ENCODE measurements at places on chromosomes 11 and 22.

GRCh38 chr11:1733009-1733715 lies 17.2 kb downstream of the IFITM10 start:
- DNase-seq, result no peak

- DNase-seq, result no peak
Observed at GRCh38 chr11:95432714-95433503, 201.9 kb upstream of the SESN3 start.

- no peak for DNase-seq
Observed at GRCh38 chr11:14269692-14270573, 89.0 kb downstream of the RRAS2 start.

GRCh38 chr11:105862736-105863367 lies 159.2 kb downstream of the MSANTD4 start:
- no peak for DNase-seq

DNA sequence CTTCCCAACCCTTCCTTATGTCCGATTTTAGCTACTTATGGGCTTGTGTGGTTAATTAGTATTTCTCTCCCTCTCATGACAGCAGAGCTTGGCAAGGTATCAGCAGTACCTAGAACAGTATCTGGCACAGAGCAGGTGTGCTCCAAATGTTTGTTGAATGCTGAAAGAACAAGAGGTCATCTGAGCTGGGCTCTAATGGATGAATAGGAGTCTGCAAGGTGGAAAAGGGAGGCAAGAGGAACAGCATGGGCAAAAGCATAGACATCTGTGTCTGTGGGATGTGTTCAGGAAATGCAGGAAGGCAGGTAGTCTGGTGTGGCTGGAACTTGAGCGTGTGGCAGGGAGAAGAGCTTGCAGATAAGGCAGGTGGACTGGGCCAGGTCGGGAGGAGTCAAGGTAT lies 19.0 kb downstream of the PRG3 start:
- DNase-seq, result no peak

GRCh38 chr11:57804466-57804865 lies 42.9 kb downstream of the CTNND1 start:
- no peak for DNase-seq

- DNase-seq, result no peak
Observed at GRCh38 chr11:67389477-67389876, 2.3 kb upstream of the RAD9A start.

DNA sequence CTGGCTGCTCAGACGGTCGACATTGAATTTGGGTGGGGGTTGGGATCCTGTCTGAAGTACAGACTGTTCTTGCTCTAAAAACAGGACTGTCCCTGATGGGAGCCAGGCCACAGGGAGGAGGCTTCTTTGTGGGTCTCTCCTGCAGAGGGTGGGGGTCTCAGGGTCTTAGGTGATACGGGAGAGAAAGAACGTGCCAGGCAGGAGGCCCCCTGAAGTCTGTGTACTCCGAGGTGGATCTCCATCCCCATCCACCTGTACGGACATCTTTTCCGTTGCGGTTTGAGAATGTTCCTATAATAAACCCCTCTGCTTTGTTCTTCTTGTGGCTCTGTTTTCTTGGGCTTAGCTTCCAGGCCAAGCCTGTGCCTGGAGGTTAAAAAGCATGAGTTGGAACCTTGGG lies 15.9 kb downstream of the PSMD13 start:
- DNase-seq, result no peak

DNA sequence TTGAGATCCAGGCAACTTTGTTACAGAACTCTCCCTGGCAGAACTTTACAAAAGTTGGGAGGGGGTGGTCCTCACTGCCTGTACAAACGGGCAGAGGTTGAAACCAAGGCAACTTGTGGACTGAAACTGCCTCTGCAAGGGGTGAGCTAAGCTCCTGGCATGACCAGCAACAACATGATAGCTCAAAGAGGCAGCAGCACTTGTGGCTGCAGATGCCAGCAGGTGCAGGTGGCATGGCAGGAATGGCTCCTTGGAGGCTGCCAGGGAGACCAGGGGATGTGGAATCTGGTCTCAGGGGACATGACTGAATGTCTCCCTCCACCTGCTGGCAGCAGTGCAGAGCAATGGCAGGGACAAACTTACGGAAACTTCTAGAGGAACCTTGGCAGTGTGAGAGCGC lies 38.8 kb upstream of the PHF21A start:
- no peak for DNase-seq

DNA sequence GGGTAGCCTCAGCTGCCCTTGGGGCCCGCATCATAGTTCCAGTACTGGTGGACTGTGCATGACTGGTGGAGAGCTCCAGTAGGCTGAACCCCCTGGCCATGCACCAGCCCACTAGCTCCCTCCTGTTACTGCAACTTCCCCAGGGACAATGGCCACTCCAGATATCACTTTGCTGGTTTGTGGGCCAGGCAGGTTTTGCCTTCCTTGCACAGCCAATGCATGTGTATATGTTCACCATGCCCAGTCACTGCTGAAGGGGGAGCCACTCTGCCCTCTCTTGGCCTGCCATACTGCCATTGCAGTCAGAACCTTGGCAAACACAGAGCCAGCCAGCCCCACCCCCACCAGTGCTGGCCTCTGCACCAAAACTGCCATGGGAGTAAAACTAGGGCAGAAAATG lies 2095.3 kb upstream of the RAG2 start:
- no peak for DNase-seq

DNA sequence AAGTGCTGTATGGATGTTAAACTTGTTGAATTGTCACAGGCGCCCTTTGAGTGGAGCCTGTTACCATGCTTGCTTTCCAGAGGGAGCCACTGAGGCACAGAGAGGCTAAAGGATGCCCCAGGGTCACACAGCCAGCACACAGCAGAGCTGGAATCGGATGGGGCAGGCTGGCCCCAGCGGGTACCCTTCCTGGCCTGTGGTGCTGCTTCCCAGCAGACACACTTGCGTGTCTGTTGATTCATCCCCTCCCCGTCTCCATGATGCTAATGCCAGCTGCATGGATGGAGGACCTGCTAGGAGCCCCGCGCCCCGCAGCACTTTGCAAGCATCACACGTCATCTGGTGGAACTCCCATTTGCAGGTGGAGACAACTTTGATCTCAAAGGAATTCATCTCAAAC lies 52.4 kb upstream of the SHISAL1 start:
- DNase-seq, result no peak

- DNase-seq, result no peak
Observed at GRCh38 chr22:22683668-22684361, 39.4 kb downstream of the GGTLC2 start.

DNA sequence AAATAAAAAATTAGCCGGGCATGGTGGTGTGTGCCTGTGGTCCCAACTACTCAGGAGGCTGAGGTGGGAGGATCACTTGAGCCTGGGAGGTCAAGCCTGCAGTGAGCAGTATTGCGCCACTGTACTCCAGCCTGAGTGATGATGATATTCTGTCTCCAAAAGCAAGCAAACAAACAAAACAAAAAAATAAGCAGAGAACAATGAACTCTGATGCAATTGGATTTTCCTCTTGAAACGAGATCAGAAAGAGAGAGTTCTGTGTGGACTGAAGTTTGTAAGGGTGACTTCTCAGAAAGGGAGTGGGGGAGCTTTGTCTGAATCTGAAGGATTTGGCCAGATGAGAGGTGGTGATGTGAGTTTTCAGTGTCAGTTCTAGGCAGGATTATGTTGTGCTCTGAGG lies 6.0 kb upstream of the TMEM123 start:
- DNase-seq, result no peak

DNA sequence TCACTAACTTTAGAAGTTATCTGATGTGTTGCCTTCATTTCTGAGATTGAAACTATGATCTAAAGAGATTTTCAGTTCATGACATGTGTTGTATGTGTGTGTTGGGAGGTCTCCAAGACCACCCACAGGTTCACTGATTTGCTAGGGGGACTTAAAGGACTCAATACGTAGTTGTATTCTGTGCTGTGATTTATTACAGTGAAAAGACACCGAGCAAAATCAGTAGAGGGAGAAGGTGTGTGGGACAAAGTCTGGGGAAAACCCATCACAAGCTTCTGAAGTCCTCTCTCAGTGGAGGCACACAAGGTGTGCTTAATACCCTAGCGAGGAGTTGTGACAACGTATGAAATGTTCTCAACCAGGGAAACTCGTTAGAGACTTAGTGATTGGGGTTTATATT lies 35.6 kb downstream of the RNF169 start:
- DNase-seq, result no peak

DNA sequence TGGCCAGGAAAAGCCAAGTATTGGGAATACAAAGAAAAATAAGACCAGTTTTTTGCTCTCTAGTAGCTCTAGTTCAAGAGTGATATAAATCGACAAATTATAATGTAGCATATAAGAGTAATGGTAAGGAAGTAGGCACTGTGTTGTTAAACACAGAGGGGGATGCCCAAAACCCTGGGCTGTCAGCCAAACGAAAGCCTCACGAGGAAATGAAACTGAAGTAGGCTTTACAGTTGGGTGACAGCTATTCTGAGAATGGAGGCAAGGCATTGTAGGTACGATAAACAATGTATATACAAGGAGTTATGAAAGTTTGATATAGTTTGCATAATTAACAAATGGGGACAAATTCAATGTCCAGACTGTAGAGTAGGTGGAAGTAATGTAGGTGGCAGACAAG lies 176.4 kb downstream of the FAM181B start:
- no peak for DNase-seq

DNA sequence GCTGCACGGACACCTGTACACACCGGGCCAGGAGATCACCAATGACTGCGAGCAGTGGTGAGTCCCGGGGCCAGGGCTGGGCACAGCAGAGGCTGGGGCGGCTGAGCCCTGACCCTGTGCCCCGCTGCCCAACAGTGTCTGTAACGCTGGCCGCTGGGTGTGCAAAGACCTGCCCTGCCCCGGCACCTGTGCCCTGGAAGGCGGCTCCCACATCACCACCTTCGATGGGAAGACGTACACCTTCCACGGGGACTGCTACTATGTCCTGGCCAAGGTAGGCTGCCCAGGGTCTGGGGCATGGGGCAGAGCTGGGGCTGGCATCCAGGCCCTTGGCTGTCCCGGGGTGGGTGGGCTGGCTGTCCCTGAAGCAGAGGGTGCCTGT lies 7.7 kb downstream of the MUC2 start:
- peak; percentile 2 for DNase-seq

DNA sequence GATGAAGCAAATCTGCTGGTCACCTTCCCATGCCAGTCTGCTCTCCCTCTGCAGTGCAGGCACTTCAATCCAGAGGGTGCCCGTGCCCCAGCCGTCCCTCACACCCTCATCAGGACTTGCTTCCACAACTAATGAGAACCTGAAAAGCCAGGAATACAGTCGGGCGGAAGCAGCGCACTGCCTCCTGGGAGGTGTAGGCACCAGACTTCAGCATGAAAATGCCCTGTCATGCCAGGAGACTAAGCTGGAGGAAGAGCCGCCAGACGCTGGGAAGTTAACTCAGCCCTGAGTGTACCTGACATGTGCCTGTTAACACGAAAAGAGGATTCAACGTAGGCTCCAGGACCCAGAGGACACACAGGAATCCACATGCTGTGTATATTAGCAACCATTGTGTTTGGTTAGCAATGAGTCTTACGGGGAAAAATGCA lies 40.1 kb upstream of the FLI1 start:
- DNase-seq, result no peak

GRCh38 chr11:108966978-108967377 lies 302.1 kb downstream of the DDX10 start:
- no peak for DNase-seq

DNA sequence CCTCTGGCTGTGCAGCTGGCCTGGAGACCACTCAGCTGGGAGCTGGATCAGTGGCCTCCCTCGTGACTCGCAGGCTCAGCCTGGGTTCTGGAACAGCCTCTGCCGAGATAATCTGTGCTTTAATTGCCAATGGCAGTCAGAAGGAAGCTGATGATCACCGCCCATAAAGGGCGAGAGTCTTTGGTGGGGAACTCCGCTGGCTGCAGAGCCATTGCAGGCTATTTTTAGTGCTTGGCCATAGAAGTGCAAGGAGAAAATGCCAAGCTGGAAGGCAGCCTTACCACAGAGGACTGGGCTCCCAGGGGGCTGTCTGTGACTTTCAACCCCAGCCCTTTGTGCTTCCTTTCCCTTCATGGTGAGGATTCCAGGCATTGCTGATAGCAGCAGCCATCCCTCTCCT lies 62.2 kb upstream of the TENM4 start:
- no peak for DNase-seq

DNA sequence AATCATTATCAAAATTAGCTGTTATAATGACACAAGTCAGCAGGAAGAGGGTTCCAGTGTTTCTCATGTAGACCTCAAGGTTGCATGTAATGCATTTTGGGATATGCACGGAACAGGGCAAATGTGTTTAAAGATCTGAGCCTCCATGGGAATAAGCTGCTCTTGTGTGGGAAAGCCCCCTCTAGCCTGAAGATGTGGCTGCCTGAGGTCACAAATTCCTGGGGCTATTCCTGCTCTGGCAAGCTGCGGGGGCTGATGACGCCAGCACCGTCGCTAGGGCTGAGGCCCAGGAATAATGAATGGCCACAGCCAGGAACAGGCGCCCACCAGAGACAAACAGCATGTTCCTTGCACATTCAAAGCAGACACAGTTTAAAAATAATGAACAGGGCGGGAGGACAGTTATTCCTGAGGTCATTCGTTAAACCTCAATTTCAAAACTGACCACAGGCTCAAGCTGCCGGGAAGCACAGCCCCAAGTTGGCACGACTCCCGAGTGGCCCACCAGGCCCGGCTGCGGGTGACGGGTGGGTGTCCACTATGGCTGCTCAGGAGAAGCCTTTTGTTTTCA lies 11.7 kb downstream of the OSBPL5 start:
- no peak for DNase-seq

GRCh38 chr11:86596861-86597586 lies 75.4 kb downstream of the ME3 start:
- DNase-seq, result no peak

GRCh38 chr11:61361237-61361740 lies 393 bp downstream of the CYB561A3 start:
- DNase-seq, result no peak

DNA sequence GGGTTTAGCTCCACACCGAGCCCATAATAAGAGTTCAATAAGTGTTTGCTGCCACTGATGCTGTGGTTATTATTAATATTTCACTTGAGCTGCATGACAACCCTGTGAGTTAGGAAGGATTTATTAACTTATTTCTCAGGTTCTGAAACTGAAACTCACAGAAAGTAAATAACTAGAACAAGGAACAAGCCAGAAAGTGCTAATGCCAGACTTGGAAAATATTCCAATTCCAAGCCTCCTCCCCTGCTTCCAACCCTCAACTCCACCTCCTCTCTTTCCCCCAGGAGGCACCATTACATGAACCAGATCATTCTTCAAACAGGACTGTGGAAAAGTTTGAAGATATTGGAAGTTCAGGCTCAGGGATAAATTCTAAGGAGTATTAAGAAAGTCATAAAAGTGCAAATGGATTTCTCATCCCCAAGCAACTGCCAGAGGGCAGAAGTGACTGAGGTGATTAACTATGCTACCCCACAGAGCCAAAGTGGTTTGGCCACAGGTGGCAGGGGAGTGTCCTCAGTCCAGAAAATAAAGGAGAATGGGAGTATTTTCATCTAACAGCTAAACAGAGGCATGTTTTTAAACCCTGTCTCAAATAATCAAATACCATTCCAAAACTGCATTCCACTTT lies 3.2 kb upstream of the FJX1 start:
- DNase-seq, result no peak

All from activated CD4-positive, alpha-beta T cell treated with anti-CD3 and anti-CD28 coated beads for 1 hour (primary cell).